ENCODE measurements at places on chromosomes 5 and 9. TPM values are rescaled to one million over a fixed set of nuclear protein-coding genes. Genes with fewer than 3 reads are reported as not detected.

DNA sequence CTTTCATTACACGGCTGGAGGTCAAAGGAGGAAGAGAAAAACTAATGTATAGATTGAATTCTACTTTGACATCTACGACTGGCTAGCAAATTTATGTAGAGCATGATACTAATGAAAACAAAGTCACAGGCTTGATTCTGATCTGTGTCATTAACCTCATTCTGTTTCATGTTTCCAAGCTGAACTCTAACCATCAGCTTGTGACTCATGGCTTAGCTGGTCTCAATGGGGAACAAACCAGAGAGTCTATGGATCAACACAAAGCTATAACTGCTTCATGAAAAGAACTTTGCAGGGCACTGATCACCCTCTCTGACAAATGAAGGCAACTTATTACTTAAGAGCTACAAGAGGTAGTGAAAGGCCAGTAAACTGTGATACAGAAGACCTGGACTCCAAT lies 23.6 kb upstream of the PDE4D start:
- no peaks in the 10 kb centered on the region for H3K4me1 ChIP-seq
- H3K4me3 ChIP-seq: no peak overlapping the region
- no peak for DNase-seq
- H3K27me3 ChIP-seq: peaks cover 3% of the 10 kb centered on the region

- no peaks in the 10 kb centered on the region for H3K36me3 ChIP-seq
- H3K4me1 ChIP-seq: peaks cover 15% of the 10 kb centered on the region
- H3K27ac ChIP-seq: no peak within 1 kb of the TSS
- peaks cover 62% of the 10 kb centered on the region for H3K27me3 ChIP-seq
Measured at GRCh38 chr9:87497604-87498045, at the start of gene DAPK1. TSS of gene DAPK1 (plus strand) at chr9:87497867. CDS start at chr9:87499078, 1,211 bp downstream.

DNA sequence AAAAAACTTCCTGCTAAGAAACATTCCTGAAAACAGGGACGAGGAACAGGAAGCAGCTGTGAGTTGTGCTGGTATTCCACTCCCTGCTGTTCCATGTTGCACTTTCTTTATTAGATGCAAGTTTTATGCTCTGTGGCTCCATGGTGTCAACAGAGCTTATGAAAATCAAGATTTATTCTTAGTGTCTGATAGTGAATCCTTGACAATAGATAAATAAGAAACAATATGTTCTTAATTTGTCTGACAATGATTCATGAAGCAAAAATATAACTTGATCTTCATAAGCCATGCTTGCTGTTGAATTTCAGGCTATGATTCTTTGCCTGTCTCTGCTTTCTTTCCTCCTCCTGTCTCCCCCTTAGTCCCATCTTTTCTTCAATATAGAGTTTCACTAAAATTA lies 119.6 kb downstream of the DROSHA start:
- no peaks in the 10 kb centered on the region for H3K4me1 ChIP-seq
- DNase-seq: no peak
- no peak overlapping the region for H3K27ac ChIP-seq
- H3K4me3 ChIP-seq: no peak overlapping the region

DNA sequence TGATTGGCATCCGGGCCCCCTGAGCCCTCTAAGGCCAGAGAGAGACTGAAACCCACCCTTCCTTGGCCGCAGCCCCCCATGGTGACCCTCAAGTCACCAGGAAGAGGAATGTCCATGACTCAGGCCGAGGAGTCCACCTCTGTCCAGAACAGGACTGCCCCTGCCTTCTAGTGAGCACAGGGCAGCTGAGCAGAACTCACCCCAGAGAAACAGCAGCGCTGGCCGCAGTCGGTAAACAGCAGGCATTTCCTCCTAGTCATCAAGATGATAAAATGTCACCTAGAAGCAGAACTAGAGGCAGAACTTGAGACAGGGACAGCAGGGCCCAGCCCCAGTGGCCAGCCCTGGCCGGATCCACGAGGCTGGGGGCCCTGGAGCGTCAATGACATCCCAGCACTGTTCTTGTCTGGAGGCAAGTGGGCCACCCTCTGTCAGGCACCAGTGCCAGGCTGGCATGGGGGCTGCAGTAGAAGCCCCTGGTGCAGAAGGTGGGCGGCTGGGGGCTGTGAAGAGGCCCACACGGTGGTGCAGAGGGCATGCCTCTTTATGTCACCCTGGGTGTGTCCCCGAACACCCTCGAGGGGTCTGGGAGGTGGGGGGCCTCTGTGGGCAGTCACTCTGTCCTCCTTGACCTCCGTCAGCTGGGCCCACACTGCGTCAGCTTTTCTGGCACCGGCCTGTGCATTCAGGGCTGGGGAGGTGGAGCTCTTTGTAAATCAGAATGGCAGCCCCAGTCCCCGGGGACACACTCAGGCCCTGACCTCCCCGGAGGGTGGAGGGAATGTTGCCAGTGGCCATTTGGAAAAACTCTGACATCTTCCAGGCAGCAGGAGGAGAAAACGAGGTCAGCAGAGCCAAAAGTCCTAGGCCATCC lies 83.0 kb downstream of the NTNG2 start:
- no peak overlapping the region for H3K27ac ChIP-seq
- H3K36me3 ChIP-seq: no peaks in the 10 kb centered on the region
- peaks cover 11% of the 10 kb centered on the region for H3K4me1 ChIP-seq
- H3K4me3 ChIP-seq: no peak overlapping the region
- H3K27me3 ChIP-seq: no peaks in the 10 kb centered on the region
- DNase-seq: no peak

RABL6 gene
- 88.3 TPM for total RNA-seq

DNA sequence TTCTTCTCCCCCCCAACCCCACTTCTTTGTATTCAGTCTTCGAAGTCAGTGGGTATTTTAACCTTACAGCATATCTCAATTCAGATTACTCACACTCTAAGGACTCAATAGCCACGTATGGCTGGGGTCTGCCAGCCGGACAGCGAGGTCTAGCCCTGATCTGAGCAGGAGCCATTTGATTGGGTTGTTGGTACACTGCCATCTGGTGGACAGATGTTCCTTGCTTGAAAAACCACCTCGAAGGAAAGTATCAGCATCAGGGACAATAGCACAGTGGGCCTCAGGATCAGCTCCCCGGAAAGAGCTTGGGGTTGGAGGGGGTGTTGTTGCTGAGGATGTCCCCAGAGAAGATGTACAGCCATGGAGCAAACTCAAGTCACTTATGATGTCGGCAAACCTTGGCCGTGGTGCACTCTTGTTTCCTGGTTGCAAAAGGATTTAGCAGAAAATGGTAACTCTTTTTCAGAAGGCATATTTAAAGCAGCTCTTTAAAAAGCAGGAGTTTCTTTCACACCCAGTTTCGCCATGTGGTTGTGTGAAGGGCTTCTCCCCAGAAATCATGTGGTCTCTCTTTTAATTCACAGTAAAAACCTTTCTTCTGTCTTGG lies 31.7 kb upstream of the KCNMB1 start:
- no peak overlapping the region for H3K4me3 ChIP-seq
- H3K36me3 ChIP-seq: no peaks in the 10 kb centered on the region
- H3K27me3 ChIP-seq: no peaks in the 10 kb centered on the region
- no peak overlapping the region for H3K27ac ChIP-seq

DNA sequence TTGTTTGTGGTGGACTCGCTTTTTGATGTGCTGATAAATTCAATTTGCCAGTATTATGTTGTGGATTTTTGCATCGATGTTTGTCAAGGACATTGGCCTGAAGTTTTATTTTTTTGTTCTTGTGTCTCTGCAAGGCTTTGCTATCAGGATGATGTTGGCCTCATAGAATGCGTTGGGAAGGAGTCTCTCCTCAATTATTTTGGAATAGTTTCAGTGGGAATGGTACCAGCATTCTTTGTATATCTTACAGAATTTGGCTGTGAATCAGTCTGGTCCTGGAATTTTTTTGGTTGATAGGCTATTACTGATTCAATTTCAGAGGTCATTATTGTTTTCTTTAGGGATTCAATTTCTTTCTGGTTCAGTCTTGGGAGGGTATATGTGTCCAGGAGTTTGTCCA lies 141.4 kb upstream of the RGS7BP start:
- no peak overlapping the region for H3K27ac ChIP-seq
- no peak for DNase-seq
- H3K36me3 ChIP-seq: no peaks in the 10 kb centered on the region
- no peaks in the 10 kb centered on the region for H3K4me1 ChIP-seq

GRCh38 chr9:33202552-33203201 lies 35.5 kb upstream of the B4GALT1 start:
- DNase-seq: peak; percentile 46
- H3K27ac ChIP-seq: peak overlapping the region; percentile 7
- peaks cover 9% of the 10 kb centered on the region for H3K4me1 ChIP-seq
- H3K4me3 ChIP-seq: peak overlapping the region; percentile 12
- H3K36me3 ChIP-seq: no peaks in the 10 kb centered on the region

DNA sequence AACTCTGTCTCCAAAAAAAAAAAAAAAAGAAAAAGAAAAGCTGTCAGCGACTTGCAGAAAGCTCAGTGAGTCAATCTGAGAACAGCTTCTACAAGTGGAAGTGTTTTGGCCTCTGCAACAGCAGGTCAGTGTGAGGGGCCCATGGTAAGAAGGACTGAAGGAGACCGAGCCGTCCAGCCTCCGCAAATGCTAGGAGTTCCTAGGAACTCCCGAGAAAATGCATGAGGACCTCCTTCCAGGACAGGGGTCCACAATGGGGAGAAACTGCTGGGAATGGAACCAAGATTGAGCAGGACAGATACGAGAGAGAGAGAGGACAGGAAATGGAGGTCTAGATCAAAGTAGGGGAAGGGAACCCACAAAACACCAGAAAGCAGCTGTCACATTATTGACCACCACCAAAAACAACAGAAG lies 180.5 kb downstream of the CRB2 start:
- no peak for DNase-seq
- H3K36me3 ChIP-seq: peaks cover 33% of the 10 kb centered on the region
- peaks cover 7% of the 10 kb centered on the region for H3K4me1 ChIP-seq
- H3K27ac ChIP-seq: no peak overlapping the region

DNA sequence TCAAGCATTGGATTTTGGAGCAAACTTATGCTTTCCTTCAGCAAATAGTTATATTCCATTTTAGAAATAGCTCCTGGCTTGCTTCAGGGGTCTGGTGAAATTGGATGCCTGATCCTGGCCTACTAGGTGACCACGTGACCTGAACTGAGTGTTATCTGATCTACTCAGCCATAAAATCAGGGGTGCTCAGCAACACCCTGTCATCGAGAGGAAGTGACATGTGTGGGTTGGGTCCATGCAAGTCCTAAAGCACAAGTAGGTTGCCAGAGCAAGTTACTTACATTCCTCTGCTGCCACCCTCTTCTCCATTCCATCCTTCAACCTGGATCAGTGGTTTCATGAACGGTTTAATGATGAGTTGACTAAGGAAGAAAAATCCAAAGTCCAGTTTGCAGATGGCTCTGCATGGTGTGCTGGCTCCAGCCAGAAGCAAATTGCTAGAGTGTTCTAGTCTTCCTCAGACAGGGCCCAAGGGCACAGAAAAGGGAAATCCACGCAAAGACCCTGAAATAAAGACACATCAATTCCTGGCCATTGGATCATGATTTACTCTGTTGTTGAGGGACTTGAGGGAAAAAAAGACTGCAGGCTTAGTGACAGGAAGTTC lies 2.8 kb upstream of the FAM193B start:
- no peak overlapping the region for H3K27ac ChIP-seq
- peaks cover 20% of the 10 kb centered on the region for H3K4me1 ChIP-seq
- no peak overlapping the region for H3K4me3 ChIP-seq
- H3K27me3 ChIP-seq: no peaks in the 10 kb centered on the region
- peaks cover 7% of the 10 kb centered on the region for H3K36me3 ChIP-seq
